Stimulated activated CD8-positive, alpha-beta memory T cell treated with anti-CD3 and anti-CD28 coated beads, Interleukin-4, amount 100 ng/mL, for 4 hours (primary cell): ENCODE measurements at places on chromosomes 6 and 20.

DNA sequence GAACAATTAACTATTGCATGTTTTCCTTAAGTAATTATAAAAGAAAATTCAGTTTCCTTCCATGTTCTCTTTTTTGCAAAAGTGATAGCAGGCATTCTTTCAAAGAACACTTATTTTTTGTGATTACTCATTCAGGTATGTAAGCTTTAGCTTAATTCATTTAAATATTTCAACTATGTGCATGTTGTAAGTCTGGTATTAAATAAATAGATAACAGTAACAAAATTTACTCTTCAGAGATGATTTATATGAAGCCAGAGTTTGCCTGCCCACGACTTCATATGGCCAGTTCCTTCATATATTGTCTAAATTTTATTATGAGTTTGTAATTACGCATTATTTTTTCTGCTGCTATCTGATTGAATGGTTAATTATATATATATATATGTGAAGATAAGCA is 110.9 kb downstream of the ADGRG6 start:
- no peak for DNase-seq

GRCh38 chr6:70507161-70507560 is 59.6 kb upstream of the SDHAF4 start:
- no peak for DNase-seq

DNA sequence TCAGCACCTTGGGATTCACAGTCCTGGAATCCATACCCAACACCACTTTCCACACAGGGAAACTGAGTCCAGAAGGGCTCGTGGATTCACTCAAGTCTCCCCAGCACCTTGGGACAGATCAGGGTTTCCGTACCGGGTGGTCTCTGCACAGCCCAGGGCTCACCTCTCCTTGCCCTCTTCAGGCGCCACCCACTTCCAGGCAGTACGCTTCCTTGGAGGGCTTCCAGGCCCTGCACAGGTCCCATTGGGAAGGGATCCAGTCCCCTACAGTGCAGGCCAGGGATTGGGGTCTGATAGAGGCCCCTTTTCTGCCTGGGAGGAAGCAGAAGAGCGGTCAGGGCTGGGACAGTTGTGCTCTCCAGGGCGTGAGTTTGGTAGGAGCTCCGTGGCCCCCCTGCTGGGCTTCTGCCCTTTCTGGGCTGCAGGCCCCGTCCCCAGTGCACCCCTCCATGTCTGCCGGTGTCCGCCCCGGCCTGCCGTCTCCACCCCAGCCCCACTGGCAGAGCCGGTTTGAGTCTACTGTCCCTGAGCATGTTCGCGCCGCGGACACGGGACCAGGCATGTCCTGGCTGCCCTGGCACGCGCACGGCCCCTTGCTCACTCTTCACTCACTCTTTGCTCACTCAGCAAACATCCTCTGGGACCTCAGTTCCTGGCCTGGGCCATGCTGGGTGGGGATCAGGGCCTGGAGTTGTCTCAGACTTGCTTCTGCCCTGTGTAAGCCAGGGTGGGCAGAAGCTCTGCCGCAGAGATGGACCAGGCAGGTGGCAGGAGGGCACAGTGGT is 12.6 kb downstream of the SRC start:
- no peak for DNase-seq

- DNase-seq: no peak
These were observed 17.6 kb upstream of the KIAA1755 start for GRCh38 chr20:38278131-38278530.

DNA sequence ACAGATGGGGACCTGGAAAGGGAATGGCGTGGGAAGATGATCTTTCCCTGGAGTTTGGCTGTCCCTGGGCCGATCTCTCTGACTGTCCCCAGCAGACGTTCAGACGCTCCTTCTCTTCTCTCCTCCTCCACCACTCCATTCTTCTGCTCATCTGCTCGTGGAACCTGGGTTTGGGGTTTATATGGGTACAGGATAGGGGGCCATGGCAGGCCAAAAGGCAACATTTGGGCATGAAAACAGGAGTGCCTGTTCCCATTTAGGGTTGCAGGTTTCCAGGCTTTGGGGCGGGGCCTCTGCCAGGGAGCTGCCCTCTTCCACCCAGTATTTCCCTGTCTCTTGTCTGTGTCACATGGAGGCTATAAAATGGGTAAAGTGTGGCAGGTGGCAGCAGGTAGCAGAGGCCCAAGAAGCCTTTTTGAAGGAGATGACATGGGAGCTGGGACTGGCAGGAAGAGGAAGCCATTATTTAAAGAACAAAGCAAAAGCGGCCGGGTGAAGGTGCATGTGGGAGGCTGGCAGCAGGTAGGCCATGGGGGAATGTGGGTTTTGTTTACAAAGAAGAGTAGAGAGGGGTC is 203.7 kb downstream of the BMP7 start:
- no peak for DNase-seq

GRCh38 chr20:9330151-9330550 is 184.2 kb upstream of the LAMP5 start:
- no peak for DNase-seq

DNA sequence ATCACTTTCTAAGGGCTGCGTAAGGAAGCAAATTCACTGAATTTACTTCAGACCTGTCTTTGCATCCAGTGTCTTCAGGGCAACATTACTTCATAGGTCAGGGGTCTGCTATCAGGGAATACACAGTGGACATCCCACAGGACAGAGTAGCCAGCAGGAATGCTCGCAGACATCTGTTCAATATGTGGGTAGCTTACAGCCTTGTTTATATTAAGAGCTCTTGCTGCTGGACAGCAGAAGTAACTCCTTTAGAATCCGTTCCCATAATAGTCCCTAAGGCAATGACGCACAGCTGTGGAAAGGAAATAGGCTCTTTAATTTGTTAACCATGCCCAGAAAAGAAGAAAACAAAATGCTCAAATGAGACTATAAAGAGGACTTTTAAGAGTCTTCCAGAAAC is 198.7 kb downstream of the MOXD1 start:
- DNase-seq: no peak

- no peak for DNase-seq
These were observed 114.5 kb downstream of the RNGTT start for GRCh38 chr6:88848870-88849269.

GRCh38 chr6:131551902-131552301 is 21.1 kb upstream of the ARG1 start:
- no peak for DNase-seq

DNA sequence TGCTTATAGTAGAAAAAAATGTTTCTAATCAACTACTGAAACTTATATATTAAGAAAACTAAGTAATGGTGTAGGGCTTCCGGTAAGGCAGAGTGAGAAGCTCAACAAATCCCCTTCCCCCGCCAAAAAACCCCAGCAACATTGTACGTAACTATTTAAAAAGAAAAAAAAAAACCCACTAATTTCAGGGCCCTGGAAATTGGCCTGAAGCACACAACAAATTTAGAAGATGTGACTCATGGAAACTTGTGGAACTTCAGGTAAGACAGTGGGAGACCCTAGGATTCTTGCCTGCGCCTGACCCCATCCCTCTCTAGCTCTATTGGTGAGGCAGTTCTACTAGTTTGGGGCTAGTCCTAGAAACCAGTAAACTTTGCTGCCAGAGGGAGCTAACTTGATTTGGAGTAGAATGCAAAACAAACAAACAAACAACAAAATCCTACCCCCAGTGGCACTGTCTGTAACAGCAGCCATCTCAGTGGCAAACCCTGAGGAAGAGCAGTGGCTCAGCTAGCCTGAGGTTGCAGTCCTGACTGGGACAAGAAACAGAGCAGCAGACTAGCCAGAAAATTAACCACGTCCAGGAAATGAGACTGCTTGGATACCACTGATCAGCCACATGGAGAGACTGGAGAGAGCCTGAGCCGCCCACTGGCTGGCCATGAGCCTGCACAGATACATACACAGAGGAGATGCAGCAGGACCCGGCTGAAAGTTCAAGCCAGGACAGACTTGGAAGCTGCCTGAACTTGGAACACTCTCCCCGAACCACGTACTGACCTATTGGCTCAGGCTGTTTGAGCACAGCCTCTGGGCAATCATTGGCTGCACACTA is 135.1 kb downstream of the TBXT start:
- DNase-seq: no peak

GRCh38 chr20:2771631-2772080 is 28.8 kb downstream of the CPXM1 start:
- no peak for DNase-seq

GRCh38 chr6:7121700-7122241 is 14.0 kb downstream of the RREB1 start:
- DNase-seq: no peak

GRCh38 chr20:1935696-1936366 is 40.6 kb downstream of the SIRPA start:
- DNase-seq: no peak

DNA sequence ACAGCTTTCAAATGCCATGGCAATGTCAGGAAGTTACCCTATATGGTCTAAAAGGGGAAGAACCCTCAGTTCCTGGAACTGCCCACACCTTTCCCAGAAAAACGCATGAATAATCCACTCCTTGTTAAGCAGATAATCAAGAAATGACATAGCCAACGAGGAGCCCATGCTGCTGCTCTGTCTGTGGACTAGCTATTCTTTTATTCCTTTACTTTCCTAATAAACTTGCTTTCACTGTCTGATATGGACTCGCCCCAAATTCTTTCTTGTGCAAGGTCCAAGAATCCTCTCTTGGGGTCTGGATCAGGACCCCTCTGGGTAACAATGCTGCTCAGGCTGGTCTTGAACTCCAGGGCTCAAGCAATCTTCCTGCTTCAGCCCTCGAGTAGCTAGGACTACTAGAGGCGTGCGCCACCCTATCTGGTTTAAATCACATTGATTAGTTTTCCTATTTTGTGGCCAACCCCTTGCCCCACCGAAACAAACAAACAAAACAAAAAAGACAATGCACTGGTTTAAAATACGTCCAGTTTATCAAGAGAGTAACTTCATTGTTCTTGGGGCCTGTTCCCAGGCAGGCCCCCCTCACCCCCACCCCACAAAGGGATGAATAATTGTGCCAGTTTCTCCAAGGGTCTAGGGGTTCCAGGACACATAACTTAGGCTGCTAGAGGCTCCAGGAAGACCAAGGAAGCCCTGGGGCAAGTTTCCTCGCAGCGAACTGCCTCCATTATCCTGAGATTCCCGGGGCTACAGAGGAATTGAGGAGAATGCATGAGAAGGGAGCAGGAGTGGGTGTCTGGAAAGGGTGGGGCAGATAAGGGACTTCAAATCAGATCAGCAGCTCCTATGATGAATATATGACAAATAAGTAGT is 10.1 kb upstream of the AKAP12 start:
- DNase-seq: no peak
